Umbilical cord (tissue), 2 donors: ENCODE measurements at places on chromosomes 16 and 17. TPM values are rescaled to one million over a fixed set of nuclear protein-coding genes. Genes with fewer than 3 reads are reported as not detected.

ACAP1 gene
- total RNA-seq, result 5.3 TPM

CIITA gene
- 11.1 TPM for total RNA-seq

APOBR gene
- total RNA-seq, result 0.72 TPM

ACSM2B gene
- total RNA-seq, result 4.6 TPM

NT5C3B gene
- 50.1 TPM for total RNA-seq

SALL1 gene
- 1.2 TPM for total RNA-seq

ELMO3 gene
- total RNA-seq, result not detected

DCUN1D3 gene
- total RNA-seq, result 45.0 TPM

BRICD5 gene
- total RNA-seq, result 3.6 TPM

CFAP97D1 gene
- total RNA-seq, result 1.4 TPM

TBX6 gene
- total RNA-seq, result 0.48 TPM

TBC1D3I gene
- total RNA-seq, result 5.8 TPM

GRCh38 chr16:78528265-78528664 lies 428.8 kb downstream of the WWOX start:
- no peak for DNase-seq

DNA sequence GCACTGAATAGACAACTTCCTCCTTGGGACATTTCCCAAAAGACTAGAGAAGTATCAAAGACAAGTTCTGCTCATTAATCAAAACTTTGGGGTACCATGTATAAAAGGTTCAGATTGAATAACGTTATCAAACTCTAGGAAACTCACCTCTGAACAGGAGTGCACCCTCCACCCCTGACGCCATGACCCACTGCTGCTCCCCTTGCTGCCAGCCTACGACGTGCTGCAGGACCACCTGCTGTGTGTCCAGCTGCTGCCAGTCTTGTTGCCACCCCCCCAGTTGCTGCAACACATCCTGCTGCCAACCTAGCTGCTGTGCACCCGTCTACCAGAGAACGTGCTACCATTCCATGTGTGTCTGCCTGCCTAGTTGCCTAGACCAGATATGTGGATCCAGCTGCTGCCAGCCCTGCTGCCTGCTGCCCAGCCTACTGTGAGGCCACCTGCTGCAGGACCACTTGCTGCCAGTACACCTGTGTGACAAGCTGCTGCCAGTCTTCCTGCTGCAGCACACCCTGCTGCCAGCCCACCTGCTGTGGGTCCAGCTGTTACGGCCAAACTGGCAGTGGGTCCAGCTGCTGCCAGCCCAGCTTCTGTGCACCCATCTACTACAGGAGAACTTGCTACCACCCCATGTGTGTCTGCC lies 13.8 kb upstream of the KRTAP9-2 start:
- DNase-seq, result no peak

DNA sequence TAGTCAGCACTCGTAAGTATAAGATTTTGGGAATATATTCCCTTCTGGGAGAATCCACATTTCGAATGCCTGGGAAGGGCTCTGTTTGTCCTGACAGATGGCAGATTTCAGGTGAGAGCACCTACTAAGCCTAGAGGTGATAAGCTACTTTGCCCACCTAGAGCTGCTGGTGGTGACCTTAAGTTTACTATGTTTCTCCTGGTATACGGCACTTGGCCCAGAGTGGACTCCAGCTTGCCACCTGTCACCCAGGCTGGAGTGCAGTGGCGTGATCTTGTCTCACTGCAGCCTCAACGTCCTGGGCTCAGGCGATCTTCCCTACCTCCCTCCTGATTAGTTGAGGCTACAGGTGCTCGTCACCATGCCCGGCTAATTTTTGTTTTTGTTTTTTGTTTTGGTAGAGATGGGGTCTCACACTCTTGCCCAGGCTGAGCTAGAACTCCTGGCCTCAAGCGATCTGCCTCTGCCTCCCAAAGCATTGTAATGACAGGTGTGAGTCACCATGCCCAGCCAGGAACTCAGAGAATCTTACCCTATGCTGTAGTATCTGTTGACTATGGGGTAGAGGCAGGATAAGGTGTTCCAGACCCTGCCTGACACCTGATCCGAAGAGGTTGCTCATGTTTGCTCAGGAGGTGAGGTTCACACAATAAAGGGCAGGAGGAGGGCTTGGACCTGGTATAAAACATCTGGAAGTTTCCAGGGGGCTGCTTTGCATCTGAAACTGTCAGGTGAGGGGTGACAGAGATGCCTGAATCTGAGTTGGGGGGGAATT lies at the start of gene ZG16:
TSS of gene ZG16 (plus strand) at position 681 of the 775 bp plus-strand sequence. CDS start 1,011 bp downstream, outside the sequence.
- DNase-seq, result no peak

DNA sequence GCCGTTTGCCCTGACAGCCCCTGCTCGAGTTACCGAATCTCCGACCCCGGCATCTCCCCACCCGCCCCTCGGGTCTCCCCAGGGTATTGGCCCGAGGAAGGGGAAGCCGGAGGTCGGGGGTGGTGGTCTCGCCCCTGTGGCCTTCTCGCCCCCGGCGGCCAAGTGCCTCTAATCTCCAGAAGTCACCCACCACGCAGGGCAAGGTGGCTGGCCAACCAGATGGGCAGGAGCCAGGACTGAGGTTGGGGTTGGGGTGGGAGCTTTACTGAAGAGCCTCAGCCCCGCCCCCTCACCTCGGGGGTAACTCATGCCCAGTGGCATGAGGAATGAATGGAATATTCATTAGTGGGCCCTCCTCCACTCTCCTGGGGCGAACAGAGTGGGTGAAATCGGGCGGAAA lies 637 bp downstream of the DHRS11 start:
- peak; percentile 15 for DNase-seq

GRCh38 chr17:31857920-31858641 lies 963 bp downstream of the COPRS start:
- no peak for DNase-seq

- no peak for DNase-seq
Observed at GRCh38 chr16:47732122-47732521, 271.0 kb downstream of the PHKB start.

DNA sequence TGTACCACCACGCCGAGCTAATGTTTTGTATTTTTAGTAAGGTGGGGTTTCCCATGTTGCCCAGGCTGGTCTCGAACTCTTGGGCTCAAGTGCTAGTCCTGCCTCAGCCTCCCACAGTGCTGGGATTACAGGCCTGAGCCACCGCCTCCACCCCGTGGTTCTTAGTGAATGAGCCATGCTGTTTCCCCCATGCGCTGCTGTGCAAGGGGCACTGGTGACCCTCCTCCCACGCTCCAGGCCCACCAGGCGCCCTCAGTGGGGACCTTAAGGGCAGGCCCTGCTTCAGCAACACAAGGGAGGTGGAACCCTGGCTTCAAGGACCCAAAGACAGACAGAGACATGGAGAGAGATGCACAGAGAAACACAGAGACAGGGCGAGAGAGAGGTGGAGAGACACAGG lies 15.4 kb upstream of the NUDT16L1 start:
- no peak for DNase-seq

DNA sequence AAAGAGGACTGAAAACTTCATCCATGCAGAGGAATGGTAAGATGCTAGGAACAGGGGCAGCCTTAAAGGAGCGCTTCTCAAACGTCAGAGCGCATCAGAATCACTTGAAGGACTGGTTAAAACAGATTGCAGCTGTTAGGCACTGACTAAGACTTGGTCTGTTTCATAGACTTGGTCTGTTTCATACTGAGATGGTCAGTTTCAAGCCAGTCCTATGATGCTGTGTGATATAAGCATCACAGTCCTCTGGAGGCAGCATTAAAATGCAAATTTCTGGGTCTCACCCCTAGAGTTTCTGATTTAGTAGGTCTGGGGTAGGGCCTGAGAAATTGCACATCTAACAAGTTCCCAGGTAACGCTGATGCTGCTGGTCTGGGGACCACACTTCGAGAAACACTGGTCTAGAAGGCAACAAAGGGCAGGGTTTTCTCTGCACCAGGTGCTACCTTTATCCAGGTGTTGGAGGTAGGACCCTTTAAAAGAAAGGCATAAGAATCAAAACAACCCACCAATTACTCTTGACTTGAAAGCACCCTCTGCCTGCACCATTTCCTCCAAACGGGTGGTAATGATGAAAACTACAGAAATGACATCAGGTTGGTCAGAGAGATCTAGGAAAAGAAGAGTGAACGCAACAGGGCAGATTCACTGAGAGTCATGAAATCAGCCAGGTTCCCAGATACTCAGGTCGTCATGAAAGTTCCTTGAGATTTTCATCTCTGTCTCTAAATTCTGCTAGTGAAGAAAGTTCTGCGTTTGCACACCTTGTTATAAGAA lies 95.0 kb upstream of the RCVRN start:
- no peak for DNase-seq

- no peak for DNase-seq
Observed at GRCh38 chr16:47374629-47375028, 86.2 kb downstream of the ITFG1 start.

DNA sequence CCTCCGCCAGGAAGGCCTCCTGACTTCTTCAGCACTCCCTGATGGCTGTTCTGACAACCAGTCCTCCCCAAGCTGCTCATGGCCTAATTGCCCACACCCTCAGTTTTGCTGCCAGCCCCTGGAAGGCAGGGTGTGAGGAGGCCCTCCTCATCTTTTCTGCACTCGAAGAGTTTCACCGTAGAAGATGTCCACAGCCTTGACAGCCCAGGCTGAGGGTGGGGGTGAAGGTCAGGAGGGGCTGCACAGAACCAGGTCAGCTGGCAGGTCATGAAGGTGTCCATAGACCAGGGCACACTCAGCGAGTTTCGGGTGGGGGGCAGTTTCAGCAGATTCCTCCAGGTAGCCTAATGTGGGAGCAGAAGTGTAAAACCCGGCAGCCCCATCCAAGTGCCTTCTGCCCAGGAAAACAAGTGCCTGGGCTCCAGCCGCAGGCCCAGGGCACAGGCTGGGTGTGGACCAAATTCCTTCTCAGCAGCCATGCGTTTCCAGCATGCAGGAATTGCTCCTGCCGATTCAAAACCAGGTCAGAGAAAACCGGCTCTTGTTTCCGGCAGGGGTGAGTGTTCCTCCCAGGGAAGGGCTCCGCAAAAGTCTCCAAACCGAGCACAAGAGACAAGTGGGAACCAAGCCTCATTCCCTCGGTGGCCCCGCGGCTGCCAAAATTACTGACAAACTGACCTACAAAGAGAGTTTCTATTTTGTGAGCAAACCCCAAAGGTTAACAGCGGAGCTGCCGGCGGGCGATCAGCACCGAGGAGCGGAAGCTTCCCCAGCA lies 228.8 kb downstream of the C16orf78 start:
- no peak for DNase-seq

GRCh38 chr17:50297407-50297865 lies 23.2 kb downstream of the TMEM92 start:
- DNase-seq, result peak; percentile 50

- DNase-seq, result no peak
Observed at GRCh38 chr17:35717475-35717874, 14.0 kb upstream of the RASL10B start.

DNA sequence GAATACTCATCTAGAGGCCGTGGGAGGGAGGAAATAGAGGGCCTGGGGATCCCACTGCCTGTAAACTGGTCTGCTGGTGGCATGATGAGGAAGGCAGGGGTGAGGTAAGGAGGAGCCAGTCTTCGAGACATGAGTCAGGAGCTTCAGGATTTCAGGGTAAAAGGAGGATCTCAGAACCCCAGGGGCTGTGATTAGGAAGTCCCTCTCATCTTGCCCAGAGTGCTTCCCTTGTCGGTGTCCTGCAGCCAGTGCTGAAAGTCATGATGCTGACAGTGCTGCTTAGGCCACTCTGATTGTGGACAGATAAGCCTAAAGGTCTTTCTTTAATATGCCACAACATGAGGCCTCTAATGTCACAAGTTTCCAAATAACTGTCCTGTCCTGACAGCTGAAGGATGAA lies 29.6 kb downstream of the COG4 start:
- DNase-seq, result no peak

- DNase-seq, result no peak
Observed at GRCh38 chr17:74761419-74761818, 13.0 kb downstream of the NHERF1 start.

DNA sequence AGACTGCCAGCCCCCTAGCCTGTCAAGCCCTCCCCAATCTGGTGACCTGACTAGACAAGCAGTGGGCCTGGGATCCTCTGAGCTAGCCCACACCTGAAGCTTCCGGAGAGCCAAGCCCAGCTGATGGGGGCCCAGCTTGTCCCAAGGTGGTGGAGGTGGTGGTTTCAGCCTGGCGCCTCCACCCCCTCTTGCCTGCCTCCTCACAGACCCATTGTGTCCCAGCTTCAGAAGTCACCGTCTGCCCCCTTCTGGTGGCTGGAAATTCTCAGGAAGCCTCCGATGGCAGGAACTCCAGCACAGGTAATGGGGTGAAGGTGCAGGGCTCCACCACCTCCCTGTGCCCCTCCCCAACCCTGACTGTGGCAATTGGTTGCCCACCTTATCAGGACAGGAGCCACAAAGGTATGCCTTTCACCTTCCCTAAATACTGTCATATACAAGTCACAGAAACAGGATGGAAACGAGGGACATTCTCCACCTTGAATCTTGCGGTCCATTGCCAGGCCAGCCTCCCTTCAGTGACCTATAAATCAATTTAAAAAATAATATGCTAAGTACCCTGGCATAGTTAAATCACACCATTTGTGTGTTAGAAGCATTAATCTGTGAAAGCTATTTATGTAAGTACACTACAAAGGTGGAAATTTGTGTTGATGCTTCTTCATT lies 66.0 kb upstream of the ZNF423 start:
- peak; percentile 72 for DNase-seq

DNA sequence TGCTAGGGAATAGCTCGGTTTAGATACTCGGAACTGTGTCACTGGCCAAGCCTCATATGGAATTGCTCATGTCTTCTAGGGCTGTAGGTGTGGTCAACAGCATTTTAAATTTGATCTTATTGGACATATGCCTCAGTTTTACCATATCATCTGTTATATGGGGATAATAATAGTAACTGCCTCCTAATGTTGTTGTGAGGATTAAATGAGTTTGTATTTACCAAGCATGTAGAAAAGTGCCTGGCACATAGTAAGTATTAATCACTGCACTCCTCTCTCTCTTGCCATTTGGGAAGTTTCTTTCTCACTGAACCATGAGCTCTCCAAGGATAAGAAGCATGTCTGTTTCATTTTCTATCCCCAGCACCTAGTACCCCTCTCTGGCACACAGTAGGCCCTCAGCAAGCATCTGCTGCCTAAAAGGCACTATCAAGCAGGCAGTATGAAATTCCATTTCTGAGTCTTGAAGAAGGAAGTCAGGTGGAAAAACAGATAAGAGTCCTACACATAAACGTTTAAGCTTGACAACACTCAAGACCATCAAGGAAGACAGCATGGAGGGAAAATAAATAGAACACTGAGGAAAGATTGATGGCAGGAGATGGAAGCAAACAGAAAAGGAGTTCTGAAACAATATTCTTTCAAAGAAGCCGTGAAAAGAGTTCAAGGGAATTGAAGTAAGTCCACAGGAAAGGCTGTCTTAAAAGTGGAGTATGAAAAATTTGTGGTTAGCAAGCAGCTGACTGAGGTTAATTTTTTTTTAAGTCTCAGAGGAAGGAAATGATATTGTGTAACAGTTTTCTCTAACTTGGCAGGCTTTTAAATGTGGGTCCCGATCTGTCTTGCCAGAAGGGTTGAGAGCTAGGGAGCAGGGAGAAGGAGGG lies 2.2 kb upstream of the ATP6V0A1 start:
- peak; percentile 74 for DNase-seq

DNA sequence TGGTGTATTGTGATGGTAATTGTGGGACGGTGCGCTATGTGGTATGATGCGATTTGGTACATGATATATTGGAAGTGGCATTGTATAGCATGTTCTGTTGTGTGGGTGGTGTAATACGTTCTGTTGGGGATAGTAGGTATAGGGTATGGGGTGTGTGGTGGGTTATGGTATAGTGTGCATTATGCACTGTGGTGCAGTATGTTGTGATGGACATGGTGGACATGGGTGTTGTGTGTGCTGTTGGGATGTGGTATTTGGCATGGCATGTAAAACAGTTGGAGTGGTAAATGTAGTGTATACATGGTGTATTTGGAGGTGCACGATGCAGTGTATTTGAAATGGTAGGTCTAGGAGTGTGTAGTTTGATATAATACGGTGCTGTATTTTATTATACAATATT lies 170.6 kb upstream of the CNTNAP4 start:
- no peak for DNase-seq

- no peak for DNase-seq
Observed at GRCh38 chr16:85435286-85435685, 177.8 kb upstream of the GSE1 start.
